AML-193 (cell line): ENCODE measurements at places on chromosomes 12 and 14.

DNA sequence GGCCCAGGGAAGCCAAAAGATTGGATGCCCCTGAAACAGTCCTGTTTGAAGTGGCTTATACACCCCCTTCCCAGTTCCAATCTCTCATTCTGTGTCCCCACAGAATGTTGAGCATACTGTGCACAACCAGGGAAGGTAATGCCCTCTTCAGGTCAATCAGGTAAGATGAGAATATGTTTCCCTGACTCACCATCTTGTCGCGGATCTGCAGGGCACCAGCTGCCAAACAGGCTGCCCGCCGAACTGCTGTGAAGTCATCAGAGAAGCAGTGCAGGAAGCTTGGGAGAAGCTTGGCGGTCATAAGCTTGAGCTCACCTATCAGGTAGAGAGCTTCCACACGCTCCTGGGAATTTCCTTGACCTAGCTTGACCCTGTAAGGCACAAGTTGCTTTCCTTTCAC, 9.6 kb downstream of the RIOX1 start:
- no peak for DNase-seq

DNA sequence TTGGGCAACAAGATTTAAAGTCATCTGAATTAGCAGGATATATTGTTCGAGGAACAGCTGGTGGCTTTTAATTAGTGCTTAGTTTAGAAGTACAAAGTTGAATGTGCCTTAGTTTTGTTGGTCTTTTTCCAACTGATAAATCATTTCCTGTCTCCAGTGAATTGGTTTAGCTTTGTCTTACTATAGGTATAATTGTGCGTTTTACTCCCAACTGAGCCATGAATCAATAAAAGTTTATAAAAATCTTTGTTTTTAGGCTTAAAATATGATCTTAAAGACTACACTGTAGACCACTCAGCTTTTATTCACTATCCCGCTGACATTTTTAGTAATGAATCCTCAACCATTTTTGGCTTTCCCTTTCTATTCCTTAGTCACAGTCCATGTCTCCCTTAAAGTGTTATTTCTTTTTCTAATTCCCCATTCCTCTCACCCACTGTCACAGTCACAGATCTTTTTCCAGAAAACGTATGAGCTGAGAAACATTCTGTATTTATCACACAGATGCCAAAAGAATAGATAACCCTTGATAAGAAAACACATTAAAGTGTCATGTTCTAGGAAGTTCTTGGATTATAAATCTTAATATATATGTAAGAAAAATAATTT, 34.0 kb upstream of the ALG10 start:
- no peak for DNase-seq

DNA sequence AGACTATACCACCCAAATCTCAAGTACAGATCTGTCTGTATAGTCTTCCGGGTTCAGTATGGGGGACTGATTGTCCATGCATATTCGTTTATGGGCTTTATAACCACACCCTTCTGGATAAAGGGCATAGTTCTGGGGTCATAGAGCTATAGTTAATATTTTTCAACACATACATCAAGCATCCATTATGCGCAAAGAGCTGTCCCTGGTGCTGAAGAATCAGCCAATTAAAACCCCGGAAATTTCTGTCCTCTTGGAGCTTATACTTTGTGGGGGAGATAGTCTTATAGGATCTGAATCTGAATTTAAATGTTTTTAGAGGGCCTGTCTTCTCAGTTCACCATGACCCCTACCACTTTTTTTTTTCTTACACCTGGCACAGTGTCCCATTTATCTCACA, 256.7 kb downstream of the SUDS3 start:
- no peak for DNase-seq

DNA sequence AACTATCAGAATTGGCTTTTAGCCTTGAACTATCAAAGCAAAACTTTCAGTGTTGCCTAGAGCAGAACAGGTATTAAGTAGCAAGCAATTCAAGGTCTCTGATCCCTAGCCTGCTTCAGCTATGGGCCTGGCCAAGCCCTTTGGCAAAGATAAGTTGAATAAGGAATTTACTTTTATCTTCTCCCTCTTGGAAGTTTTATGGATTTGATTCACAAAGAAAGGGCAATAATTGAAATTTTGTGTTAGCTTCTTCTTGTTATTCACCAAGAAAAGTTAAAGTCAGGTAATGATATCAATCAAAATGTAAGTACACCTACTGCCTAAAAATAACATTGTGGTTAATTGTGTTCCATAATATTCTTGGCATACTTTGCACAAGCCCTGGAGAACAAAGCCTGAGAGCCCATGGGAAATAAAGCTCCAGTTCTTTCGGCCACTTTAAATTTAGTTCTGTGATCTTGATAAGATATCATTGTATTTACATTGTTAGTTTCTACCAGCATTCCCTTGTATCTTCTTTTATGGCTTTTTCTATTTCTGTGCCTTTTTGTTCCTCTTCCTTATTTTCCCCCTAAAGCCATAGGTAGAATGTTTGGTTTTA, 158.0 kb downstream of the RAD51B start:
- no peak for DNase-seq

GRCh38 chr14:73627151-73627558, 14.8 kb downstream of the ACOT6 start:
- DNase-seq: no peak

GRCh38 chr12:78651755-78652154, 212.8 kb upstream of the SYT1 start:
- no peak for DNase-seq

DNA sequence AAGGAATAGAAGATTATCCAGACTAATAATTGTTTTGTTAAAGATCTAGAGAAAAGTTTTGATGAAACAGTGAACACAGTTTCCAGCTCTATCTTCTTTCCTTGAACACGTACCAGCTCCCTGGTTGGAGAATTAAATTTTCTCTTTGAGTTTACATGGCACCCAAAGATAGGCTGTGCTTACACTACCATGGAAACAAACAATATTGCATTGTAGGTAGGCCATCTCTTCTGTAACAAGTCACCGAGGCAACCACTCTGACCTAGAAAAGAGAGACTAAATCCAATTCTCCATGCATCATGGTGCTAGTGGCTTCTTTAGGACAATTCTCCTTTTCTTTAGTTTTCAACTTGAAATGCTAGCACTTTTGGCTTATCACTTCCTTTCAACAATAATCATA, 9.9 kb downstream of the BMAL2 start:
- no peak for DNase-seq

- DNase-seq: no peak
Measured at GRCh38 chr12:105245291-105245690, 9.3 kb upstream of the APPL2 start.

- DNase-seq: no peak
Measured at GRCh38 chr12:113057565-113058485, 1.3 kb downstream of the DTX1 start.

DNA sequence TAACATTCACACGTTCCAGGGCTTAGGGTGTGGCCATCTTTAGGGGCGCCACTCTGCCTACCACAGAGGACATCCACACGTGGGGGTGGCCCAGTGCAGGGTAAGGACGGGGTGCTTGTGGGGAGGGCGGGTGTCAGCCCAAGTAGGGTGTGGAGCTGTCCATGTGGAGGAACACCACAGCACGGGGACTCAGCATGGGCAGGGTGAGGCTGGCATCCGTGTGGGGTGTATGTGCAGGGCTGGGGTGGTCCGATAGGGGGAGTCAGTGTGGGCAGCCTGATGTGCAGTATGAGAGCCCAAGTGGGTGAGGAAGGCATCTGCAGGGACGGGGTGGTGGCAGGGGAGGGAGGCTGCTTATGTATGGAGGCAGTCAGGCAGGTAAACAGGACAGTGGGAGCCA, 17.7 kb downstream of the PSMC1 start:
- DNase-seq: no peak

DNA sequence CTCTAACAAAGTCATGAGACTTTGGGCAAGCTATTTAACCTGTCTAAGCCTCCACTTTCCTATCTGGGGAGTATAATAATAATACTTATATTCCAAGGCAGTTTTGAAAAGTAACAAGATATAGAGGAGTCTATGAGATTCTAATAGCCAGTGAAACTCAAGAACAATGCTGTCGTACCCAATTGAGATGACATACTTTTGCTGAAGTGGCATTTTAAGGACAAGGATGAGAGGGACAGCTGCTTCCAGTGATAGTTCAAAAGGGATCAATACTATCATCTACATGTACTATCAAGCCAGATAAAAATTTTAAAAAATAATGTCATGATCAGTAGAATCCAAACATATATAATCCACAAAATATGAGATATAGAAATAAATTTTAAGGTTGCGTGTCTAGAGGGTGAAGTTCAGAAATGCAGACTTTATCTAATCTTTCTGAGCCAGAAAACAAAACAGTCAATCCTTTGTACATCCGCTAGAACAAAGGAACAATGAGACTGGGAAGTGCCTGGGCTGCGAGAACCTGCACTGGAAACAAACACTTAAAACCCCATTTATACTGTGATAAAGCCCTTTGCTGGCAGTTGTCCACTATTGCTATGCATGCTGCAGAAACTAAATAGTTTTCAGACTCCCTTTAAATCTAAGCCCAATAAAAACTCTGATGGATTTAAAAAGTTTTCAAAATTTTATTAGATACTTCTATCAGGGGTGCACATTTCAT, 38.6 kb downstream of the PTPRB start:
- DNase-seq: no peak

DNA sequence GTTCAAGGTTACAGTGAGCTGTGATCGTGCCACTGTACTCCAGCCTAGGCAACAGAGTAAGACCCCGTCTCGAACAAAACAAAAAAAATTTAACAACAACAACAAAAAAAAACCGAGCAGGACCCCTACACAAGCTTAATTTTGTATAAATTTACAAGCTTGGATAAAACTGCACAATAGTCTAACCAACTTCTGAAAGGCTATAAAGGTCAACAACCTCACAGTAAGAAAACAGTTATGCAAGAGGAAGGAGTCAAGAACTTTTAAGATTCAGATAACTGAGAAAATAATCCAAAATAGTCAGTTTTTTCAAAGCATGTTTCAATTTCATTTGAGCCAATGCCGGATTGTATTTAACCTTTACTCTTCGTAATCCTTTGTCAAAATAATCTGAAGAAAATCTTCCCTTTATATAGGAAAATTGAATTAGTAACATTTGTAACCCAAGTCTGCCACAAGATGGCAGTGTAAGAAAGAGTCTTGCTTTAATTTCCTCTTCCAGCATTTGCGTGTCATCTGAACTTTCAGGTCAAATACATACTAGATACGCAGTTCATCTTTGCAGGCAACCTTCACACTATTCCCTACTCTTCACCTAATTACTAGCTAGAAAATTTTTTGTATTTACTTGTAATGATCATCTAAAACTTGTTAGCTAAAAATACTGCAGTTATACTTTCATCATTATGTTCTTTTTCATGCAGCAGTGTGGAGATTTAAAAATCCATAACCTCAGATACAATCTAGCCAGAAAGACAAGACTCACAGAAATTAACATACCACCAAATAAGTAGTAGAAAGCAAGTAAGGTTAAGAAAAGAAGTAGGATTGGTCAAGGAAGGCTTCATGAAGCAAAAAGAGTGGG, 5.8 kb downstream of the CCNB1IP1 start:
- peak; percentile 82 for DNase-seq

DNA sequence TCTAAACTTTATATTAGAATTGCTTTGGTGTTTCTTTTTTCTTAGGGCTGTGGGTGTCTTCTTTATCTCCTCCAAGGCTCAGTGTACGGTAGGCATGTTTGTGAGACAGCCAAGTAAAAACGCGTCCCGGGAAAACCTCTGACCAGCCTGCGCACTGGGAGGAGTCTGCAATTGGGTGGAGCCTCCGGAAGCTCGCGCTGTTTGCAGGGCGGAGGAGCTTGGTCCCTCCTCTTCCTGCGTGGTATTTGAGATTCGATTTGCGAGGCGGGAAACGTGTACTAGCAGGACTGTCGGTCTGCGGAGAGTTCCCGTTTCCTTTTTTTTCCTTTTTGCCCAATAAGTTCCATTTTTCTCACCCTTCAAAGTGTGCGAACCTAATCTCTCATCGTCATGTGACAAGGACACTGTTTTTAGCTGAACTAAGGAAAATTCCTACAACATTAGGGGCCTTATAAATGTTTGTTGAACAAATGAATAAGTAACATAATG, 182.1 kb upstream of the OTX2 start:
- DNase-seq: no peak

DNA sequence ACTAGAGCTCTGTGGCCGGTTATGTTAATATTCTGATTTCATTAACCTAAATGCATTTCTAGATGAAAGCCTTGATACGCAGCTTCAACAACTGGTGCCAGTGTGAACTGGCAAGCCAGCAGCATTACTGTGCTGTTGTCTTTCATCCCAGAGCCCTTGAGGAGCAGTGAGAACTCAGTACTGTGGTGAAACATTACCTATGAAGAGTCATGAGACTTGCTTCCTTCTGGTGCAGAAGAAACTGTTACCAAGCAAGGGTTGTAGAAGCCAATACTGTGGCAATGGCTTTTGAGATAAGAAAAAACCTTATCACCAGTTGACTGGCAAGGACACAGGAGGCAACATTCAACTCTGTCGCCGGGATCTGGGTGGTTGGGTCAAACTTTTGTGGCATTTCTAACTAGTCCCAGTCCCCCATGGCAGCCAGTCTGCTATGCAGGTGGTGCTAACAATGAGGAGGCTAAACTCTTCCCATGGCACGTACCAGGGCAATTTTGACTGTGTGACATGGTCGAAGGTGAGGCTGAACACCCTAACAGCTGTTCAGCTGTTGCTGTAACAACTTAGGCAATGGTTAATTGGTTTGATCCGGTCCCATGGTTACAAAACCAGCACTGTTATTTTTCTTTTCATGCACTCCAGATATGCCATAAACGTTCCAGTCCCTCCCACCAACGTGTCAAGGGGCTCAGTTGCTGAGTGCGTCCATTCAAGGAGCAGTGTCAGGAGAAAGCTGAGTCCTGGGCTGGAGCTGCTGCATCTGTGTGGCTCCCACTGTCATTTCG, 12.6 kb upstream of the LGALS3 start:
- DNase-seq: no peak

DNA sequence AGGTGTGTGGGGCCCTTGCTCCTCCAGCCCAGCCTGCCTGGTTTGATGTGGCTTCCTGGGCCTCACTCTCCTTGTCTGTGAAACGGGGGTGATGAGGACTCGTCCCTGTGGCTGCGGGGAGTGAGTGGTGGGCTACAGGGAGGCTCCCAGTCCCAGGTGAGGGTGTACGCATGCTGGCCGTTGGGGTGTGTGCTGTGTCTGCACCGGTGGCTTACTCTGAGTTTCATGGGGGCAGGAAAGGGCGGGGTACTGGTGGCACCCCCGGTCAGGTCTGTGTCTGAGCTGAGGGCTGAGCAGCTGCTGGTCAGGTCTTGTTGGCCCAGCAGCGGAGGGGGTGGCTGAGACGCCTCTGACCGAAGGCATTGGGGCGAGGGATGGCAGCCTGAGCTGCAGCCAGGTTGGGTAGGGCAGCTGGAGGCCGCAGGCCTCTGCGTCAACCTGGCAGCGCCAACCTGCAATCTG, 11.2 kb downstream of the ULK1 start:
- no peak for DNase-seq
